ENCODE measurements at places on chromosomes 2 and 18.

DNA sequence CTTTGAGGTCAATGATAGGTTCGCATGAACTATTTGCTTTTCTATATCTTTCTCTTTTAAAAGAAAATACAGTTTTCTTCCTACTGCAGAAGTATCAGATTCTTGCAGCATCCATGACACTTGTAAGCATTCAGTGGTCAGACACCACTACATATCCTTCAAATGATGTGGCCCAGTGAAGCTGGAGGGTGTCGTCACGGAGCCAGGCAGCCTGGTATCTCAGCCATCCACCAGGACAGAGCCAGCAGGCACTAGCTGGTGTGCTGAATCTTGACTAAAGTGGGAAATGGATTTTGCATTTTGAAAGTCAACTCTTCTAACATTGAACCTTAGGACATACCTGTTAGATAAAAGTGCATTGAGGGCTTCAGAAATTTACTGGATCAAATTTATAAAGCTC is 5.4 kb downstream of the KLHL14 start:
- DNase-seq = no peak

- DNase-seq = no peak
These were observed 52.3 kb upstream of the RALBP1 start for GRCh38 chr18:9422816-9423519.

DNA sequence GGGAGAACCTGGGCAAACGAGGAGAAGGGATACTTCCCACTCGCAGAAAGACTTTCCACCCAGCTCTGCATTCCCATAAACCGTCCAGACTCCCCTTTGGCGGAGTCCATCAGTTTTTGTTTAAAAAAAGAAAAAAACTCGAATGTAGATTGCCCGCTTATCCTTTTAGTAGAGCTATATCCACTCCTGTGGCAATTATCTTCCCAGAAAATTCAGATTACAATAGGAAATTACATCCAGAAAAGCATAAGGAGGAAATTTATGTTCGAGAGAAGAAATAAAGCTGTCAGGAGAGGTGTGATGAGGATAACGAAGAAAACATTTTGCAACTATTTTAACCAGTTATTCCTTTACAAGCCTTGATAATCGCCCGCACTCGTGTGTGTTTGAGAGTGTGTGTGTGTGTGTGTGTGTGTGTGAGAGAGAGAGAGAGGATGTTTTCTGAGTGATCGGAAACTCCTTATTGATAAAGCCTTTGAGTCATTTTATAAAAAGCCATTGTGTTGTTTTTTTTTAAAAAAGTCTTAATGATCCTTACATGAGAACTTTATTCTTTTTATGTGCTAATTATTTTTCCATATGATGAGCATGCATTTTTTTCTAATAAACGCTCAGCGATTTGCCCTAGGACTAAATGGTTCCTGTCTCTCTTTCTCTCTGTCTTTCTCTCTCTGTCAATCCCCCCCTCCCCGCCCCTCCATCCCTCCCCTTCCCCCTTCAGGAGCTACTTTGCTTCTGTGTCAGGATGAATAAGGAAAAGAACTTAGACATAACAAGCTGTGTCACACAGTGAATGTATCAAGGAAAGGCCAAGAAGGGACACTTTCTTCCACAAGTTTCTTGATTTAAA is 1.1 kb upstream of the PPP3R1 start:
- DNase-seq = no peak

- no peak for DNase-seq
These were observed 182.3 kb downstream of the FAM210A start for GRCh38 chr18:13543811-13544732.

- no peak for DNase-seq
These were observed 126.7 kb upstream of the COPS8 start for GRCh38 chr2:236959036-236959435.

GRCh38 chr2:75666911-75667310 is 20.3 kb downstream of the MRPL19 start:
- no peak for DNase-seq

DNA sequence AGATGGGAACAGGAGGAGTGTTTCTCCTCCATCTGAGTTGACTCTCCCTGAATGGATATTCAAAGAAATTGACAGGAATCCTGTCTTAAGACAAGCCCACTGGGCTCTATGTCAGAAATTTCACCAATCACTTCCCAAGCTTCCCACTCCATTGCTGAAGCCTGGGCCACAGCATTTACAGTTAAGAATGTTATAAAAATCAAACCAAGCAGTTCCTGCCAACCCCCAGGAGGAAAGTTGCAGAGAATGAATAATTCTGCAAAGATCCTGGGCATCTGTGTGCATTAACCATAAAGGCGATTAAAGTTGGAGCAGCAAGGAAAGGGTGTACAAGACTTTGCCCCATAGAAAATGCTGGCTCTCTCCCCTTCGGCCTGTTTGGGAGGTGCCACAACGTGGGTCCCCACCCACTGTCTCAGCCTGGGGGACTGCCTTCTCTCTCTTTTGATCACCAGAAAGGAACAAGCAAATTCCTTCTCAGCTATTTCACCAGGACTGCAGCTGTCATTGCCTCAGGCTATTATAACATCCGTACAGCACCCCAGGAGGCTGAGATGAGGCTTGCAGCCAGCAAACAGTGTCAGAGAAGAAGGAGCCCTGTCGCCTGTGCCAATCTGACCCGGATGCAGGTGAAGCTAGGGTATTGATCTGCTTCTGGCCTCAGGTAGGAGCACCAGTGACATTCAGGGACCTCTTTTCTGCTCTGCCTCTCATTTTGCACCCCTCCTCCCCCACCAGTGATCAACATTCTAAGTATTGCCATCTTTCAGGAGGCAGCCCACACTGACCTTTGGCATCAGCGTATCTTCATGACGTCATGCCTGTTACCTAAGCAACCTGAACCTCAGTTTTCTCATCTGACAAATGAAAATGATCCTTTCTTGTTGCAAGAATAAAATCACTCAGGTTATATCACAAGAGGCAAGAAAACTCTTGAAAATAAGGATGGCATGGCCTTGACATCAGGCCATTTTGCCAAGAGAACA is 219.0 kb downstream of the SH3BP4 start:
- DNase-seq = no peak

DNA sequence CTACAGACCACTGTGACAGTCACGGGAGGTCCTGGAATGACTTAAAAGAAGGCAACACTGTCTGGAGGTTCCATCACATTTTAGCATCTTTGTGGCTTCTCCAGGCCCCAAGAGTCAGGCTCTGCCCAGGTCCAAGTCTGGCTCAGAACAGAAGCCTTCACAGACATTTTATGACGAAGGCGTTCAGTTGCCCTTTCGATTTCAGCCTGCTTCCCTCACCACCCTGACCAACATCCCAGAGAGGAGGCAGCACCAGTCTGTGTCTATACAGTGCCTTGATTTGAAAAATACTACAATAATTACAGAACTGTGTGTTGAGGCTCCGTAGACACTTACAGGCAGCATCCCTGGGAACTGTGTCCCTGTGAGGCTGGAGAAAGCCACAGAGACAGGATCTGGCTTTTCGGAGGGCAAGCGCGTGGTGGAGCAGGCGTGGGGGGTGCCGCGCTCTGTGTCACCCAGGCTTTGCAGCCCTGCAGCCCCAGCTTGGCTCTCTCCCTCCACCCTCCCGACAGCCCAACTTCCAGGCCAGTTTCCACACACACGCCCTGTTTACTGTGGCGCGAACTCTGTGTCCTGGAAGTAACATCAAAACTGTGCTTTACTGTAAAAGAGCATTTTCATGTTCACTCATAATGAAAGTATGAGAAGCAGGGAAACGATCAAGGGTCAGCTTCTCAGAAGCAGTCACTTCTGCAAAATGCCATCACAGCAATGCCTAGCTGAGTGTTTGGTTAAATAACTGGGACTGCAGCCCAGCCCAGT is 153.5 kb upstream of the ALKAL2 start:
- no peak for DNase-seq

DNA sequence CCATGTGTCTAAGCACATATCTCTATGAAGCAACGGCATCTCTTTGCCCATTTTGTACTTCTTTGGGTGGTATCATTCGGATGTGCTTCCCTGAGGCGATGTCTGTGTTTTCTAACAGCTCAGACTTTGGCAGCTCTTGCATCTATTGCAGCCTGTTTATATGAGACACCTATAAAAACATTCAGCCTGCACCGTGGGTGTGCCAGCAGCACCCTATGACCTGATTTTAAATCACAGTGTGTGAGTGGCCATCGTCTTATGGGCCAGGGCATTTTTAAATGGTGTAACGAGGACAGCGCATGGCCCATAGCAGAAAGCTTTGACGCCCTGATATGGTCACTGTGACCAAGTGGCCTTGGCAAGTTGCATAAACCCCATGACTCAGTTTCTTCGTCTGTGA is 12.9 kb downstream of the NPAS2 start:
- no peak for DNase-seq

GRCh38 chr2:48725696-48726494 is 29.6 kb downstream of the LHCGR start:
- no peak for DNase-seq

- DNase-seq = peak; percentile 19
These were observed 75.4 kb upstream of the HNMT start for GRCh38 chr2:137888845-137889244.

GRCh38 chr2:74648009-74648443 is at the start of gene M1AP:
Gene M1AP, minus strand, starts transcription at chr2:74648330. Its CDS starts 8,055 bp downstream, at chr2:74640275.
- DNase-seq = no peak

DNA sequence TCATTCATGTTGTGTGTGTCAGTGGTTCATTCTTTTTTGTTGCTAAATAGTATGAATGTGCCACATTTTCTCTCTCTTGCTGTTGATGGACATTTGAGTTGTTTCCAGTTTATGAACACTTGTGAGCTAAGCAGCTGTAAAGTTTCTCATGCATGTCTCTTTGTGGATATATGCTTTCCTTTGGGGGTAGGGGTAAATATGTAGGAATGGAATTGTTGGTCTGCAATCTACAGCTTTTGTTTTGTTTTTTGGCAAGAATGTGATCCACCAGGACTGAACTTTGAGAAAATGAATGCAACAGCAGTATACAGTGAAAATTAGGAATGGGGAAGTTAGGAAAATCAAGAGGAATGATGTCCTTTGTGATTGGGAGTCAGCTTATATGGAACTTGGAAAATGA is 226.3 kb downstream of the CDCA7 start:
- no peak for DNase-seq

DNA sequence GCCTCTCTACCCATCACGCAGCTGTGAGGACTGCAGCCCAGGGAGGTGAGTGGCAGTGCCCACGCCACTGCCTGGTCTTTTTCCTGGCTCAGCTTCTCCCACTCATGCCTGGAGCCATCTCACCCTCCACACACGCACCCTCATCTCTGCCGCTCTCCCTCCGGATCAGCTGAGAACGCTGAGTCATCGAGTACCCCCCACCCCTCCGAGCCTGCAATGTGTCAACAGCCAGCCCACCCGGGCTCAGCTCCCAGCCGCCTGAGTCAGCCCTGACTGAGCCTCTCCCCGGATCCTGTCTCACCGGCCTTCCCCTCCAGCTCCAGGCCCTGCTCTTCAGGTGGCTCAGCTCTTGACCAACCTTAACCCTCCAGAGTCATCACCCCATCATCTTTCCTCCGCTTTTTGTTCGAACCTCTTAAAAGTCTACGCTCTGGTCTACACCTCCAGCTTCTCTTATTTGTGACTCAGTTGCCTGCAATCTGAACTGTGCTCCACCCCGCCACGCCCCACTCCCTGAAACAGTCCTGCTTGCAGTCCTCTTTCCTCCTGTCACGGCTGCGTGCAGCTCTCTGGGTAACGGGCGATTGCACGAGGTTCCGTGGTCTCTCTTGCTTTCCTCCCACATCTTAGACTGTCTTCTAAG is 94.4 kb upstream of the ASAP2 start:
- no peak for DNase-seq

DNA sequence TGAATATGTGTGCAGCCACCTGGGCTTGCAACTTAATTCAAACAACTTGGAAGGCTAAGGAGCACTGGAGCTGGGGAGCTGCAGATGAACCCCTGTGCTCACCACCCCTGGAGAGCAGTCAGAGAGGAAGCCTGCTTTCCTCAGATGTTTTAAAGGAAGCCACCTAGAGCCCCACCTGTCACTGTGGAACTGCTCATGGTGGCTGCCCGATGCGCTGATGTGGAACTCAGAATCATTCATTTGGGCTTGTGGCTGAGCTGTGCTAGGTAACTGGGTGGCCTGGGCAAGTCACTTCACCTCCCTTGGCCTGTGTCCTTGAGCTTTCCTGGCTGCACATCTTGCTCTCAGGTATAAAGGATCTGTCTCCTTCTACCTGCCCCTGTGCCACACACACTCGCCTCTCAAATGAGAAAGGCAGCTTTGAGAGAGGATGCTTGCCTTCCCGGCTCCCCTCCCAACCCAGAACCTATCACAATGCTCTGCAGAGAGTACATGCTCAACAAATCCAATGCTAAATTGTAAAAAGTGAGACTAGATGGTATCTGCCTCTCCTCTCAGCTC is 41.3 kb downstream of the BCL11A start:
- DNase-seq = no peak

GRCh38 chr2:209499069-209499468 is 75.2 kb downstream of the MAP2 start:
- DNase-seq = no peak

GRCh38 chr2:34806396-34806795 is 1207.3 kb upstream of the FAM98A start:
- no peak for DNase-seq

GRCh38 chr2:28613186-28613585 is 117.3 kb downstream of the PLB1 start:
- no peak for DNase-seq

GRCh38 chr2:240326246-240326645 is 109.2 kb upstream of the GPC1 start:
- no peak for DNase-seq

GRCh38 chr2:146374505-146374904 is 1470.3 kb upstream of the ACVR2A start:
- DNase-seq = no peak

DNA sequence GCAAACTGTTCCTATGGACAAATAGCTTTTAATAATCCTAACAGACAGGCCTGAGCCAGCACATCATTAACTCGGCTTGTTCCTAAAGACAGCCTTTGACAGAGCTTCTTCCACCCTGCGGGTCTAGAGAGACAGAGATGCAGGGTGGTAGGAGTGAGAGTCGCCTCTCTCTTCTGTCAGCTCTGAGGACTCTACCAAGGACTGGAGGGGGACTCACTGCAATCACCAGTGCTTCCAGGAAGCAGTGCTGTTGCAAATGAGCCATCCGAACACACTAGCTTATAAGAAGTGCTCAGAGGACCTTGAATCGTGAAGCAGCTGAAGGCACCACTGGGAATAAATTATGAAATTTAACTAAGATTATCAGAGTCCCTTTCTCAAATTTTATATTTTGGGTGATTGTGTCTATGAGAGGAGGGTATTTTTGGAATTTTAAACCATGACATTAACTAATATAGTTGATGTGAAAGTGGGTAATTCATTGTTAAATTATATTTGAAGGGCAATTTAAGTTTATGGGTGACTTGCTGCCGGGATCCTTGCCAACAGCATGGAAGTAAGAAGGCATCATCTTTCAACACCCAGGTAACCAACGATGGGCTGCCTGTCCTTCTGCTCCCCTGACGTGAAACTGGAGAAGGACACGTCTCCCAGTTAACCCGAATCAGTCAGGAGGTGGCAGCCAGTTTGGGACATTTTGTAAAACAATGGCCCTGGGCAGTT is 43.6 kb upstream of the PXDN start:
- no peak for DNase-seq

- no peak for DNase-seq
These were observed 245.0 kb downstream of the CLIP4 start for GRCh38 chr2:29360016-29360784.

GRCh38 chr2:12931186-12931844 is 214.6 kb downstream of the TRIB2 start:
- no peak for DNase-seq
